B cell (primary cell): ENCODE measurements at places on chromosomes 11 and 22. TPM values are rescaled to one million over a fixed set of nuclear protein-coding genes. Genes with fewer than 3 reads are reported as not detected.

GRCh38 chr11:57203359-57203758 lies 21.6 kb downstream of the LRRC55 start:
- no peak for DNase-seq

YPEL1 gene
- 17.0 and 24.2 TPM in 2 replicates for polyA plus RNA-seq

DNA sequence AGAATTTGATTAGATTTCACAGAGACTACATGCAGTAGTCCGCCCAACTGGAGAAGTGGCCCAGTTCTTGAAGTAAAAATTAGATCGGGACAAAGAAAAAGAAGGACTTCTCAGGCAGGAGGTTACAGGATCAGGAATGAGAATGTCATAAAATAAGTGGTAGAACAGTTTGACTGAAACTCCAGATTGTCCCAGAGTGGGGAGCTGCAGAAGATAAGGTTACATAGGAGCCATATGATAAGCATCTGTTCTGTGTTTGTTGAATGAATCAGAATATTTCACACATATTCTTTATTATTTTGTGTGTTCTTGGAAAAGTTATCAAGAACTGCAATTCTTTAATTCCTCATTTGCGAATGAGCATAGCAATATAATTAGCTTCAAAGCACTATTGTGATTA lies 210.6 kb downstream of the AASDHPPT start:
- DNase-seq = no peak

- DNase-seq = no peak
Measured at GRCh38 chr11:96313163-96313562, 29.8 kb downstream of the MAML2 start.

GRCh38 chr11:47506373-47506772 lies 46.6 kb downstream of the CELF1 start:
- no peak for DNase-seq

DNA sequence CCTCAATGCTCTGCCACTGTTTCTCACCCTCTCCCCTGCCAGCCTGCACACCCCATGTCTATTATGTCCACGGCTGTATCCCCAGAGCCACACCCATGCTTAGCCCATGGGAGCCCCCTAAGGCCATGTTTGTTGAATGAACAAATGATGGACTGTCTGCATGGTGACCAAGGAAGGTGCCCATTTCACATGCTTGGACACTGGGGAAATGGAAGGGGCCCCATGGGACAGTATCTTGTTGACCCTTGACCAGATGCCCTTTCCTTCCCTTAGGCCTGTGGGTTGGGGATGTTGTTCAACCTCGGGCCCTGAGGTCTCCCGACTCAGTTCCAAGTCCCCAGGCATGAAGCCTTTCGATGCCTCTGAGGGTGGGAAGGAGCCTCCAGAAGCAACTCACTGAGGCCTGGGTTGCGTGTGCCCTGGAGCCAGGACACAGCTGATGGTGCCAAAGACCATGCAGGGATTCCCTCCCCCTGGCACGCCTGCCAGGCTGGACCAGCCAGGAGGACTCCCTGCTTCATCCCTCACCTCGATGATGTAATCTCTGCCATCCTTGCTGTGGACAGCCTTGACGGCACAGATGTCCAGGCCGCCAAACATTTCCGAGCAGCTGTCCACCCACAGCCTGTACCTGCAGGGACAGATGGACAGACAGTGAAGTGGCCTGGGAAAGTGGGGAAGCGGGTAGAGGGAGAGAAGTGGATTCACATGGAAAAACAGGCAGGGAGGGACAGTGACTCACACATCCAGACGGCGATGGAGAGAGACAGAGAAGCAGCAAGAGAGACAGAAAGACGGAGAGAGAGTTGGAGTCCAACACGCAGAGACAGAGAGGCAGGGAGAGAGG lies 58.9 kb downstream of the FBXO7 start:
- no peak for DNase-seq

GRCh38 chr11:116043857-116044256 lies 539.6 kb upstream of the CADM1 start:
- no peak for DNase-seq

ZNF280B gene
- 0.67 and 0.88 TPM in 2 replicates for polyA plus RNA-seq

MMP13 gene
- not detected in 2 replicates for polyA plus RNA-seq

C22orf15 gene
- 0.30 and 0.61 TPM in 2 replicates for polyA plus RNA-seq

CRYBB3 gene
- polyA plus RNA-seq = not detected in 2 replicates

INPP5J gene
- polyA plus RNA-seq = 0.07 and 0.42 TPM in 2 replicates

ALDH3B1 gene
- polyA plus RNA-seq = 0.74 and 0.81 TPM in 2 replicates

- no peak for DNase-seq
Measured at GRCh38 chr11:29336727-29337575, 679.9 kb downstream of the KCNA4 start.

MYO7A gene
- 0.03 TPM in 2 replicates for polyA plus RNA-seq

DNA sequence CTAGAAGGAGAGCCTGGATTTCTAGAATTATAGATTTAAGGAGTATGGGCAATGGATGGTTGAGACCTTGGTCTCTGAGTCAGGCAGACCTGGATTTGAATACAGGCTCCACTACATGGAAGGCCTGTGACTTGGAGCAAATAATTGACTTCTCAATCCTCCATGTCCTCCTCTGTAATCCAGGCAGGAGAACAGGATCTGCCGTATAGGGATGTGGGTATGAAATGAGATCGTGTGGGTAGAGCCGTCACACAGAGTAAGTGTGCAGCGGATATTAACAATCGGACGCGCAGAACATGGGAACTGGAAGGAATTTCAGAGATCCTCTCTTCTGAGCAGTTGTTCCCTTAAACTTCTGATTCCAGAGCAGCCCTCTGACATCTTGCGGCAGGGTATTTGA lies 11.5 kb upstream of the TMPRSS13 start:
- no peak for DNase-seq

GRCh38 chr11:62554387-62555167 lies 8.0 kb upstream of the AHNAK start:
- peak; percentile 50 for DNase-seq

PGM2L1 gene
- 1.4 and 1.6 TPM in 2 replicates for polyA plus RNA-seq

- no peak for DNase-seq
Measured at GRCh38 chr11:26557666-26558065, 14.4 kb downstream of the MUC15 start.

GRCh38 chr11:98101329-98101728 lies 919.4 kb upstream of the CNTN5 start:
- no peak for DNase-seq

BSX gene
- polyA plus RNA-seq = not detected in 2 replicates

CFL1 gene
- polyA plus RNA-seq = 530 and 990 TPM in 2 replicates

DNA sequence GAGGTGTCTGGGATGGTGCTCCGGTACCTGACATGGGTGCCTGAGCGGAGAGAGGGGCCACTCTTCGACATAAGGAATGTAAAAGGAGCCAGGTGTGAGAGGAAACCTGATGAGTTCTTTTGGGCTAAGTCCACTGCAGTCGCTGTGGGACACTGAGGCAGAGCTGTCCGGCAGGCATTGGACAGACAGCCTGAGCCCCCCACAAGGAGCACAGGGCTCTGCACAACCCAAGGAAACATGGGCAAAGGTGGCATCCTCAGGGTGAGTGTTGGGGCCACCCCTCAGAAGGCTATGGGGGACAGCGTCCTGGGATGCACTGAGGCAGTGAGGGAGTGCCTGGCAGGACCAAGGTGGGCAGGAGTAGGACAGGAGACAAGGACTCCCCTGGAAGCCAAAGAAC lies 57.7 kb upstream of the EMID1 start:
- DNase-seq = no peak

- no peak for DNase-seq
Measured at GRCh38 chr11:114084414-114084813, 24.9 kb downstream of the ZBTB16 start.

JHY gene
- polyA plus RNA-seq = 1.6 and 2.3 TPM in 2 replicates

DNA sequence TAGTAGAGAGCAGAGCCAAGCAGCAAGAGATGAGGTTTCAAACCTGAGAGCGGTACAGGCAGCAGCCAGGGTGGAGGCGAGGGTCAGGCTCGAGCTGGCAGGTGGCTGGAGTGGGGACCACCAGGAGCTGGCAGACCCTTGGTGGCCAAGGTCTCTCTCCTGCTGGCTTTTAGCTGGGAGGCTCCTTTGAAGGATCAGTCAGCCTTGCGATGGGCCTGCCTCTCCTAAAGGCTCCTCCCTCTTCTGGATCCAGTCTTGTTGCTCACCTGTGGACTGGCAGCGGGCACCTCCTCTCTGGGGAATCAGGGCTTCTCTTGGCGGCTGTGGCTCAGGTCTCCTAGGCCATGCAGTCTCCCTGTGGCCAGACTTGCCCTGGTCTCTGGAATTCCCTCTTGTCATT lies 24.8 kb downstream of the TPST2 start:
- DNase-seq = no peak

KREMEN1 gene
- 0.01 TPM in 1 of 2 replicates, not detected in the other for polyA plus RNA-seq

NELL1 gene
- polyA plus RNA-seq = not detected in 2 replicates

GRCh38 chr11:64230985-64231365 lies 627 bp downstream of the DNAJC4 start:
- no peak for DNase-seq

- no peak for DNase-seq
Measured at GRCh38 chr11:76656050-76656531, 14.5 kb downstream of the LRRC32 start.

- no peak for DNase-seq
Measured at GRCh38 chr11:47628026-47628425, 14.3 kb downstream of the MTCH2 start.

- DNase-seq = no peak
Measured at GRCh38 chr11:125223901-125224361, 59.4 kb downstream of the PKNOX2 start.

DNA sequence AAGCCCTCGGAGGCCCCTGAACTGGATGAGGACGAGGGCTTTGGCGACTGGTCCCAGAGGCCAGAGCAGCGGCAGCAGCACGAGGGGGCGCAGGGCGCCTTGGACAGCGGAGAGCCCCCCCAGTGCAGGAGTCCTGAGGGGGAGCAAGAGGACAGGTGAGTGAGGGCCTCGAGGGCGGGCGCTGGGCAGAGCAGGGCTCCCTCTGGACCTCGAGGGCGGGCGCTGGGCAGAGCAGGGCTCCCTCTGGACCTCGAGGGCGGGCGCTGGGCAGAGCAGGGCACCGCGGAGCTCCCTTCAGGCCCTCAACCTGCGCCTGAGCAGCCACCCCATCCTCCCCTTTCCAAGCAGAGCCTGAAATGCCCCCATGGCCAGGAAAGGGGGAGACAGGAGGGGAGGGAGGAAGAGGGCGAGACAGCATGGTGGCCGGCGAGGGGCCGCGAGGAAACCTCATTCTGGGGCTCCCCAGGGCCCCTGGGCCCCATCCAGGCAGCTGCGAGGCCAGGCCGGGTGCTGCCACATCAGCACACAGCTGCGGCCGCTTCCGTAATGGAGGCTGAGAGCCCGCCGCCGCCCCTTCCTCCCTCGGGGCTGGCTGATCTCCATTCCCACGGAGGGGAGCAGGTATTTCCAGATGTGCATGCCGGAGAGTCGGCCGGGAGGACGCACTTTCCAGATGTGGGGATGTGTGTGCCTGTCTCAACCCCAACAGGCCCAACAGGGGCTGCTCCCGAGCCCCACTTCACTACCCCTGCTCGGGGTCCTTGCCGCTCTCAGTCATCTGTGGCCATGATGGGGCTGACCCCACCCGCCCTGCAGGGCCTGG lies 10.0 kb downstream of the PRR33 start:
- DNase-seq = peak; percentile 68

DNA sequence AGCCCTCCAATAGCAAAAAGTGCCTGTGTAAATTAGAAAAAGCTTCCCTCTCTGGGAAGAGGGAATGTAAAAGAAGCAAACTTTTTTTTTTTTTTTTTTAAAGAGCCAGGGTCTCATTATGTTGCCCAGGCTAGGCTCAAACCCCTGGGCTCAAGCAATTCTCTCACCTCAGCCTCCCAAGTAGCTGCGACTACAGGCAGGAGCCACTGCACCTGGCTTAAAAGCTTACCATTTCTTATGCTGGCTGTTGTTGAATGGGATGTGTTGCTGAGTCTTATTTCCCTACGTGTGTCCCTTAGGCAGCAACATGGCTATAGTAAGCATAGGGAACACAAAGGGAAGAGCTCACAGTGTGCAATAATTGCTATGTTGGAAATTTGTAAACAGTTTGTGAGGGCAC lies 225.5 kb upstream of the CCDC90B start:
- no peak for DNase-seq

TMEM25 gene
- 19.2 and 21.4 TPM in 2 replicates for polyA plus RNA-seq

EMID1 gene
- 0.19 TPM in 1 of 2 replicates, not detected in the other for polyA plus RNA-seq

DNA sequence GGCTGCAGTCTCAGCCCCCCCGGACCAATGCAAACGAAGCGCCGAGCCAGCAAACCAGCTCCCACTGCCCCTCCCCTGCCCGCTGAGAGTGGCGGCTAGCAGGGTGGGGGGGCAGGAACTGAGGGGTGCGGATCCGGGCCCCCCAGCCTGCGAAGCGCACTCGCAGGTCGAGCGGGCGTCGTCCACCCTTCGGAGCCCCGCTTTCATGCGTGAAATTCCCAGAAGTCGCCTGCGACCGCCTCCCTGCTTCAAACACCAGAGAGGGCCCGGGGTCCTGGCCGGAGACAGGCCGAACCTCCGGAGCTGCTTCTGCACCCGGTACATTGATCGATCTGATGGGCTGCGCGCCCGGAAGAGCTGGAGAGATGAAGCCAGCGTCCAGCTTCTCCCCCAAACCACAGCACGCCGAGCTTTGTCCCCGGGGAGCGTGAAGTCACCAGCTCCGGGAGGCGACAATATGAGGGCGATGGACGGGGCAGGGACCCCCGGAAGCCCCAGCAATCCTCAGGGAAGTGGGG lies 646 bp upstream of the PATZ1 start:
- peak; percentile 74 for DNase-seq

GRCh38 chr11:19595499-19595839 lies 117.2 kb upstream of the NAV2 start:
- DNase-seq = no peak

POTEH gene
- polyA plus RNA-seq = 0.24 TPM in 1 of 2 replicates, not detected in the other

TUB gene
- polyA plus RNA-seq = 0.03 and 0.06 TPM in 2 replicates

DNA sequence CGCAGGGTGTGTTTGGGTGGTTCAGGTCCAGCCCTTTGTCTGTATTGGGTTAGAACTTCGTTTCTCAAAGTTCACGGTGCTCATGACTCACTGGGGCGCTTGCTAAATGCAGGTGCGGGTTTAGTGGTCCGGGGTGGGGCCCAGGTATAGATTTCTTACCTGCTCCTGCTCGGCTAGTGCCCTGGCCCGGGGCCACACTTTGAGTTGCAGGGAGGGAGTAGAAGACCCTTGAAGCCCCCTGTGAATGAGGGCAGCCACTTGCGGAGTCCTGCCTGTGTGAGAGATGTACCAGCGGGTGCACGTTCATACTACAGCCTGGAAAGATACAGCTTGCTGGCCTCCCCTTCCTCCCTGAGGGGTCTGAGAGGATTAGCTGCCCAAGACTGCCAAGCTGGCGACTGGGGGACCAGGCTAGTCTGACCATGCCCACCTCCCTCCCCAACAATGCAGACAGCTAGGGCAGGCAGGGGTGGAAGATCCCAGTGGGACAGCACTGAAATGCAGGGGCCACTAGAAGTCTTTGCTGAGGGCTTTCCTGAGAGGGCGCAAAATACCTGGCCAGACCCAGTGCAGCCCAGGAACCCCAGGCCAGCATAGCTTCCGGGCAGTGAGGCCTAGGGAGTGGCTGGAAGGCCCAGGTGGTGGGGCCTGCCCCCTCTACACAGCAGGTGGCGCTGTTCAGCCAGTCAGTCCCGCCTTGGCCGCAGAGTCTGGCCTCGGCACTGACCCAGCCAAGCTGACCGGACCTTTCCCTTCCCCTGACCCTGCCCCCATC lies 5.1 kb upstream of the MYRF start:
- peak; percentile 60 for DNase-seq

SGSM1 gene
- 0.36 and 1.3 TPM in 2 replicates for polyA plus RNA-seq

DNA sequence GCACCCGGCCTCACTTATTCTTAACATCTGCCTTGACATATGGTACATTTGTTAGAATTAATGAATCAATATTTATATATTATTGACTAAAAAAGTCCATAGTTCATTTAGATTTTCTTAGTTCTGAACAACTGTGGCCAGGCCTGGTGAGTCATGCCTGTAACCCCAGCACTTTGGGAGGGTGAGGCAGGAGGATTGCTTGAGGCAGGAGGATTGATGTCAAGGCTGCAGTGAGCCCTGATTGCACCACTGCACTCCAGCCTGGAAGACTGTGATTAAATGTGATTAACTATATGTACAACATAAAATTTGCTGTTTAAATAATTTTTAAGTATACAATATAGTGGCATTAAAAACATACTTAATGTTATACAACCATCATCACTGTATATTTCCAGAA lies 5.6 kb downstream of the UVRAG start:
- no peak for DNase-seq
